ENCODE measurements at places on chromosomes 12 and 14. TPM values are rescaled to one million over a fixed set of nuclear protein-coding genes. Genes with fewer than 3 reads are reported as not detected.

VRTN gene
- not detected for total RNA-seq

VEZT gene
- total RNA-seq = 57.3 TPM

NEUROD4 gene
- total RNA-seq = not detected

SOAT2 gene
- not detected for total RNA-seq

DDX24 gene
- total RNA-seq = 163 TPM

Data from regular cardiac myocyte (primary cell).